ENCODE measurements at places on chromosomes 1 and 21.

DNA sequence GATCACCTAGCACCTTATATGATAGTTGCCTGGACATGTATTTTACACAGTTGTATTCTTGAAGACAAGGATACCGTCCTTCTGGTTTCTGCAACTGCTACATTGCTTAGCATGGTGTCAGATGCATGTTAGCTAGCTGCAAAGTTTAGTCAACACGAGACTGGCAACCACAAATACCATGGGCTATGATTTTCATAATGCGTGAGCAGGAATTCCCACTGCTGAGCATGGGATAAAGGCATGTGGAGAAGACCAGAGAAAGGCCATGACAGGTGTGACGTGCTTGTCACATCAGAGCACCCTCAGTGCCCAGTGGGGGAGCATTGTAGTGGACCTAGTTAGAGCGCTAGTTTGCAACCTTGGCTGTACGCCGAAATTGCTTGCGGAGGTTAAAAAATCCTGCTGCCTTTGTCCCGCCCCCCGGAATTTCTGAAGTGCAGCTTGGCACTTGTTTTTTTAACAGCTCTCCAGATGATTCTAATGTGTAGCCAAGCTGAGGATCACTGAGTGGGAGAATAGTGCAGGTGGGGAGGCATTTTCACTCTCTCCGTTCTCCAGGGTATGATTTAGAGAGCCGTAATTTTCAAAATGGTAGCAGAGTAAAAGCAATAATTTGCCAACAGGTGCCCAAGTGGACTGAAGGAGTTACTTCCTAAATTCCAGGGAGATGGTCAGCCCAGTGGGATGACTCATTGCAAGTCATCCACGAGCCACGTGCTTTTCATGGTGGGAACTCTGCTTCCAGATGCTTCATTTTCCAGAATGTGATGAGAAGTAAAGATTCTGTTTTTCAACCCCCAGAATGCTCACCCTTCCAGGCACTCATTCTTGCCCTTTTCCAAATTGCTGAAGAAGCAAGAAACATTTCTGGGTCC, 81.0 kb downstream of the CNIH3 start:
- H3K36me3 ChIP-seq = no peaks in the 10 kb centered on the region
- H3K27me3 ChIP-seq = no peaks in the 10 kb centered on the region
- DNase-seq = no peak
- H3K4me1 ChIP-seq = no peaks in the 10 kb centered on the region

- H3K27ac ChIP-seq = peak overlapping the region; percentile 95
- H3K4me3 ChIP-seq = peak overlapping the region; percentile 57
- H3K36me3 ChIP-seq = no peaks in the 10 kb centered on the region
- no peaks in the 10 kb centered on the region for H3K27me3 ChIP-seq
- peaks cover 51% of the 10 kb centered on the region for H3K4me1 ChIP-seq
These were observed 9.4 kb upstream of the LMNA start for GRCh38 chr1:156104861-156105832.

DNA sequence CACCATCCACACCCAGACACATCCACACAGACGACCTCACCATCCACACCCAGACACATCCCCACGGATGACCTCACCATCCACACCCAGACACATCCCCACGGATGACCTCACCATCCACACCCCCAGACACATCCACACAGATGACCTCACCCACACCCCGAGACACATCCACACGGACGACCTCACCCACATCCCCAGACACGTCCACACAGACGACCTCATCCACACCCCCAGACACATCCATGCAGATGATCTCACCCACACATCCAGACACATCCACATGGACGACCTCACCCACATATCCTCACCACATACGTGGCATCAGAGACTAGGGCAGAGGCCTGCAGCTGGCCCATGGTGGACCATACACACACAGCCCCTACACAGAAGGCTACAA, 14.7 kb upstream of the FABP3 start:
- no peaks in the 10 kb centered on the region for H3K36me3 ChIP-seq
- H3K27ac ChIP-seq = no peak overlapping the region
- H3K4me1 ChIP-seq = no peaks in the 10 kb centered on the region
- H3K27me3 ChIP-seq = peaks cover 3% of the 10 kb centered on the region

GRCh38 chr1:231557411-231557810, 28.9 kb downstream of the TSNAX start:
- H3K36me3 ChIP-seq = peaks cover 9% of the 10 kb centered on the region
- no peaks in the 10 kb centered on the region for H3K27me3 ChIP-seq
- H3K27ac ChIP-seq = no peak overlapping the region
- peaks cover 4% of the 10 kb centered on the region for H3K4me1 ChIP-seq
- H3K4me3 ChIP-seq = no peak overlapping the region
- no peak for DNase-seq

DNA sequence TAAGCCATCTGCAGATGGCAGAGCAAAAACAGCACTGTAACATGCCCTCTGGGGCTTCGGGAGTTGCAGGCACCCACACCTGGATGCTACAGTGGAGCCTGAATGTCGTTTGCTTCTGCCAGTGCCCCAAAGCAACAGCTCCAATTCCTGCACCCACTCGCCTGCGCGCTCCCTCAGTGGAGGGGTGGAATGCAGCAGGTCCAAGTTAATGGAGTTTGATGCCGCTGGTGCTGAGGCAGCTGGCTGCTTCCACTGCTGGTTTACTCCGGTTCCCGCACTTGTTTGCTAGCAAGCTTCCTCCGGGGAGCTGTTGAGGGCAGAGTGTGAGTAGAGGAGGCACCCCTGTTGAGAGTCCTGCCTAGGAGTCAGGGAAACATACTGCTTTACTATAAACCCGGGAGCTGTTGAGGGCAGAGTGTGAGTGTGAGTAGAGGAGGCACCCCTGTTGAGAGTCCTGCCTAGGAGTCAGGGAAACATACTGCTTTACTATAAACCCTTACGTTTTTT, 584.0 kb upstream of the TMPRSS15 start:
- H3K36me3 ChIP-seq = no peaks in the 10 kb centered on the region
- H3K27me3 ChIP-seq = no peaks in the 10 kb centered on the region
- H3K27ac ChIP-seq = no peak overlapping the region
- no peaks in the 10 kb centered on the region for H3K4me1 ChIP-seq
- no peak overlapping the region for H3K4me3 ChIP-seq
- no peak for DNase-seq

GRCh38 chr1:39882152-39882551, 1.2 kb downstream of the TRIT1 start:
- no peaks in the 10 kb centered on the region for H3K36me3 ChIP-seq
- H3K4me1 ChIP-seq = peaks cover 16% of the 10 kb centered on the region
- H3K27ac ChIP-seq = no peak overlapping the region
- H3K4me3 ChIP-seq = peak overlapping the region; percentile 72

GRCh38 chr1:7565099-7565750, 205.9 kb upstream of the VAMP3 start:
- no peaks in the 10 kb centered on the region for H3K36me3 ChIP-seq
- H3K4me1 ChIP-seq = no peaks in the 10 kb centered on the region
- H3K4me3 ChIP-seq = no peak overlapping the region
- DNase-seq = no peak
- no peaks in the 10 kb centered on the region for H3K27me3 ChIP-seq
- H3K27ac ChIP-seq = no peak overlapping the region

- no peaks in the 10 kb centered on the region for H3K27me3 ChIP-seq
- no peak overlapping the region for H3K4me3 ChIP-seq
- no peaks in the 10 kb centered on the region for H3K4me1 ChIP-seq
- no peaks in the 10 kb centered on the region for H3K36me3 ChIP-seq
- H3K27ac ChIP-seq = no peak overlapping the region
These were observed 44.0 kb downstream of the LYST start for GRCh38 chr1:235822685-235823084.
